ENCODE measurements at places on chromosomes 3 and 15.

GRCh38 chr3:193831495-193832455, 238.8 kb downstream of the OPA1 start:
- peak; percentile 54 for DNase-seq

DNA sequence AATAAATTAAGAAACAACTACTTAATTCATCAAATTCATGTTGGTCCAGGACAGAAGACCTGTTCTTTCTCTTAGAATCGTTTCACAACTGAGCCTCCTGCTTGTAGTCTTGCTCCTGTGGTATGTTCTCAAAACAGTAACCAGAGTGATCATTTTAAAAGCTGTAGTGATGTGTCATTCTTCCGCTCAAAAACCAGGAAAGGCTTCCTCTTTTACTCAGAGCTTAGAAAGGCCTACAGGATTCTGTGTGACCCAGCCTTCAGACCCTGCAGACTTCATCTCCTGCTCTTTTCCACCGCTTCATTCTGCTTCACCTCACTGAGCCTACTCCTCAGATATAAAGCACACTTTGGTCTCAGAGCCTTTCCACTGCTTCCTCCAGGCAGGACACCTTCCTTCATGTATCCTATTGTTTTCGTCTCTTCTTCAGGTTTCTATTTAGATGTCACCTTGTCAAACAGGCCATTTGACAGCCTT, 22.7 kb downstream of the ST6GAL1 start:
- DNase-seq = no peak

DNA sequence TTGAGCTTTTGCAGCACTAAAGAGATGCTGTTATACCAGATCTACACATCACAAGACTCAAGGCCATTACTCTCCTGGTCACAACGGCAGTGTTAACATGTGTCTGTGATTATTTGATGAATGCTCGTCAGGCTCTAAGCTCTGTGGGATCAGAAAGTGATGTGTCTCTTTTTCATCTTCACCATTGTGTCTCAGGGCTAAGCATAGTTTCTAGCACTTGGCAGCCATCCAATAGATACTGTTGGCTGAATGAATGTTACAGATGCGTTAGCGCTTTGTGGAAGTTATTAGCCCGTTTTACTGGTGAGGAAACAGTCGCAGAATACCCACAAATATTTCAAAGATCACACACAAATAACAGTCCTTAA, 1.2 kb upstream of the FAM81A start:
- DNase-seq = no peak

DNA sequence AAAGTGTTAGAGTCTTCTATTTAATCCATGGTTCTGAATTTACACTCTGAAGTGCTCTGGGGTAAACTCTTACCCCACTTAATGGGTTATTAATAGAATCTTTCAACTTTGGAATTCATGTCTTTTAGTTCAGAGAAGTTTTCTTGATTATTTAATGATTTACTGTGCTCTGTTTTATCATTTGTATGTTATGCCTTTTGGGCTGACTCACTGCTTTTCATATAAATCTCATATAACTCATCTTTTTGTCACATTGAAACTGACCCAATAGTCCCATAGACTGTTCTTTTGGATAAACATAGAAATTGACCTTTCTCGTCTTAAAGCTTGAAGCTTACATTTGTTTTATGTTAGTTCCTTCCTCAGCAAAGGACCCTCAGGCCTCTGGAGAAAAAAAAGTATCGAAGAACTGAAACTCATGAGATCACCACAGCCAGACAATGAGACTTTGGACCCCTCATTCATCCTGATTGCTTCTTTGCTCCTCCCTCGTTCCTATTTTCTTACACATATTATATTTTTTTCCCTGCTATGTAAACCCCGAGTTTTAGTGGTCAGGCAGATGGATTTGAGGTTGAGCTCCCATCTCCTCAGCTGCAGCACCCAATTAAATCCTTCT, 229.1 kb upstream of the CBLB start:
- DNase-seq = no peak

GRCh38 chr3:23079976-23080375, 123.2 kb upstream of the UBE2E2 start:
- DNase-seq = no peak

DNA sequence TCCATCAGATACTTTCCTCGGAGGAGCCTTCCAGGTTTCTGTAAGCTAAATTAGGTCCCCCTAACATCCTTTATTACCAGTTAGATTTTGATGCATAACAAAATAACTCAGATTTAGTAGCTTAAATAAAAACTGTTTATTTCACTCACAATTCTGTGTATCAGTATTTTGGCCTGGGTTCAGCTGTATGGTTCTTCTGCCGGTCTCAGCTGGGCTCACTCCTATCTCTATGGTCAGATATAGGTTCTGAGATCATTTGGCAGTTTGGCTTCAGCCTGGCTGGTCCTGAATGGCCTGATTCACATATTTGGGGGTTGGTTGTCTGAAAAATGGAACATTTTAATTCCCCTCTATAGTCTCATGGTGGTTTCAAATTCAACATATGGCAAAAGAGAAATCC, 1125.3 kb downstream of the TBL1XR1 start:
- DNase-seq = no peak

- no peak for DNase-seq
Observed at GRCh38 chr15:100878648-100879047, 983 bp upstream of the ALDH1A3 start.

- no peak for DNase-seq
Observed at GRCh38 chr3:133874761-133875438, 20.8 kb downstream of the RAB6B start.

DNA sequence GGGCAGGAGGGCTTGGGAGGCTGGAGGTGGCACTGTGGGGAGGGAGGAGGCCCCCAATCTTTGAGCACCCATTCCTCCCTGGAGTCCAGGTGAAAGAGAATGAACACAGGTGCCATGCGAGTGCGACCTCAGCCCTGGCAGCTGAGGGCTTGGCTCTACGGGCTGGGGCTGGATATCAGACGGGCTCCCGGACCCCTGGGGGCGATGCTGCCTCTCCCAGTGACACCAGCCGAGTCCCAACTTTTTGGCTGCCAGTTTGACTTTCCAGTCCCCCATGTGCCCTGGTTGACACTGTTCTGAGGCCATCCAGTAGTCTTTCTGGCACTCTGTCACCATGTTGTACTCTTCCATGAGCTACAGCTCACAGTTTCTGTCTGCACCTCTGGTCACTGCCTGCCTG, 1.2 kb downstream of the VILL start:
- no peak for DNase-seq

GRCh38 chr3:127699416-127700300, 26.9 kb downstream of the ABTB1 start:
- DNase-seq = no peak

GRCh38 chr3:40086890-40087883, 222.3 kb upstream of the EIF1B start:
- DNase-seq = no peak

DNA sequence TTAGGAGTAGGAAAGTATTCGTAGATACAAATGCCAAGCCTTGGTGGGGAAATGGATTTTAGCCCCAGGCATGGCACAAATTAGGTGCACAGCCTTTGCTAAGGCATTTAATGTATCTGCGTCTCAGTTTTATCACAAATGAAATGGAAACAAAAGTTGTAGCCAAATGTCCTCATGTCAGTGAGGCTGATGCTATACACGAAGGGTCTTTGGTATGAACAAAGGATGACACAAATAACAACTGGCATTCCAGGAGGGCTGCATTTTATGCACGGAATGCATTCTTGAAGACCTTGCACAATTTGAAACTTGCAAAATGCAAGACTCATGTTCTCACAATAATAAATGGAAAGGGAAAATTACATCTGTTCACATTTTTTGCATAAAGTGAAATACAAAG, 181.9 kb downstream of the SV2B start:
- DNase-seq = no peak

DNA sequence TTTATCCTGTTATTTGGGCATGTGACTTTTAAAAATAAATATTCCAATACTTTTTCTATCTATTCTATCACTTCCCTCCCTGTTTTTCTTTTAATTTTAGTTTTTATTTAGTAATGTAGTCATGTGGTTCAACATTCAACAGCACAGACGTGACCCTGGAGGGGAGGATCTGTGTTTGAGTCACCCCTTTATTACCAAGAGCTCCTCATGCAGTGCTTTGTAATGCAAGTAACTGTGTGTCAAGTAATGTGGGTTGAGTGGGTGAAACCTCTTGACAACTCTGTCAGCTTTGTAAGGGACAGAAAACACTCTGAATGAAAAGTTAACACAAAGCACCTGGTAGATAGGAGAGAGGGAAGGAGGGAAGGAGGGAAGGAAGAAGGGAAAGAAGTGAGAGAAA, 89.7 kb upstream of the FGF12 start:
- DNase-seq = no peak

- DNase-seq = no peak
Observed at GRCh38 chr15:68730976-68731897, 89.5 kb downstream of the ANP32A start.

GRCh38 chr15:65410036-65410435, 12.7 kb downstream of the IGDCC4 start:
- DNase-seq = no peak

DNA sequence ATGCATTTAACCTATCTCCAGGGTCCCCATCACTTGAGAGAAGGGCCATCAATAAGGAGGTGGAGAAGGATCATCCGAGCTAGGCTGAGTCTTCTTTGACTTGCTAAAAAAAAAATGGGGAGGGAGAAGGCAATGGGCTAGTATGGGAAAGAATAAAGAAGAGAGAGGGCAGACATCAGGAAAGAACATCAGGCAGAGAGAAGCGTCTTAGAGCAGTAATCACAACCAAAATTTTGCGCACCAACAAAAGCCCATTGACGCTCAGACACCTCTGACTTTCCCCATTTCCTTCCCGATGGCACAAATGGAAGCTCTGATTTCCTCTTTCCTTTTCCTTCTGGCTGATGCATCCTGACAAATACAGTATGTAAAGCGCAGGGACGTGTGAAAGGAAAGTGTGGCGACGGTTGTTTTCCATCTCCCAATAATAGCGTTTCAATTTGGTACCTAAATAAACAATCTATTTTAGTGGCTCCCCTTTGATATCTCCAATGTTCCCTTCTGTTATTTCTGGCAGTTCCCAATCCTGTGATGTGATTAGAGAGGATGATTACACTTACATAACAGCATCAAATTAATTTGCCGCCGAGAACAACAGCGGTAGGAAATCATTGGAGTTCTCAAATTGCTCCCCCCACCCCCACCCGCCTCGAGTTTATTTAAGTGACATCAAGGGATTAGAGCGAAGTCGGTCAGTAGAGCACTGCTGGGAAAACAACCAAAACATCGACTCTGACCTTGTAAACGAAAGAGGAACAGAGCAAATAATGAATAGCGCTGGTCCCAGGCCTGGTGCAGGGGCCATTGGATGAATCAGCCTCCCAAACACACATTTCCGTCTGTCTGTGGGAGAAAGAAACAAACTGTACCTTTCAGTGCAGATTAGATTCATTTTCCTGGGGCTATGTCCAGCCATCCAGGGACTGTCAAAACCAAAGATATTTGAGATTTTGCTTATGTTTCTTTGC, 273.3 kb upstream of the ICE2 start:
- no peak for DNase-seq

DNA sequence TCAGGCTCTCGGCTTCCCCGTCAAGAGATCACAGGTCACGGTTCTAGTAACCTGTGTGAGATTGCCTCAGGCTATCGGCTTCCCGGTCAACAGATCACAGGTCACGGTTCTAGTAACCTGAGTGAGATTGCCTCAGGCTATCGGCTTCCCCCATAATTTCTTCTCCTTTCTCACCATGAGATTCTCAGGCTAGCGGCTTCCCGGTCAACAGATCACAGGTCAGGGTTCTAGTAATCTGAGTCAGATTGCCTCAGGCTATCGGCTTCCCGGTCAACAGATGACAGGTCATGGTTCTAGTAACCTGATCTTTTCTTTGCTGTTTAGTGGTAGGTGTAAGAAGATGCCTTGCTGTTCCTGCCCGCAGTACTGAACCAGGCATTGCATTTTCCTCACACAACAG, 418.2 kb upstream of the ZNF717 start:
- DNase-seq = no peak

- no peak for DNase-seq
Observed at GRCh38 chr3:128532012-128532983, 39.3 kb upstream of the GATA2 start.

- DNase-seq = no peak
Observed at GRCh38 chr15:72968531-72968922, 83.7 kb upstream of the NEO1 start.

DNA sequence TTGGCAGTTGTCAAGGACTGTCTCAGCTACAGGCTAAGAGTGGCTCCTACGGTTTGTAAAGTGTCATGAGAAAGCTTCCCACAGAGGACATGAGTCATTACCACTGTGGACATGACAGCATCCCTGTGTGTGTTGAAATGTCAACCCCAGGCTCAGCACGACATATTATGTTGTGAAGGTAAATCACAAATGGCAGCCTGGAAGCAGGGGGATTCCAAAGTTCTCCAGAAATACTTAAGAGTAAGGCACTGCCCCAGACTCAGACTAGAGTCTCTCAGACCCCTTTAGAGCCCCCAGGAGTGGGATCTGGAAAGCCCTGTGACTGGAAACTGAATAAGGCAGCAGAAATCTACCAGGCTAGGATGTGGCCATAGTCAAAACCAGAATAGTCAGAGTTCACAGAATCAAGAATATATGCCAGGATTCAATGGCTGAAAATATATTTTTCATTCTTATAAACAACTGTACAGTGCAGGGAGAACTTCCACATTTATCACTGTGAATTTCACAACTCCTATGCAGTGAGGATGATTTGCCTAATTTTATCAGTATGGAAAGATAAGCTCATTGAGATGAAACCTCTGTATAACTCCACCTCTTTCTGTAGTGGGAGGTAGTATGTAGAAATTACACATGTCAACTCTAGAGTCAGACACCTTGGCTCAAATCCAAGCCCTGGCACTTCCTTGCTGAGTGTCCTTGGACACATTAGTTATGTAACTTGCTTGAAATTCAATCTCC, 237.1 kb upstream of the CFAP20DC start:
- DNase-seq = no peak

DNA sequence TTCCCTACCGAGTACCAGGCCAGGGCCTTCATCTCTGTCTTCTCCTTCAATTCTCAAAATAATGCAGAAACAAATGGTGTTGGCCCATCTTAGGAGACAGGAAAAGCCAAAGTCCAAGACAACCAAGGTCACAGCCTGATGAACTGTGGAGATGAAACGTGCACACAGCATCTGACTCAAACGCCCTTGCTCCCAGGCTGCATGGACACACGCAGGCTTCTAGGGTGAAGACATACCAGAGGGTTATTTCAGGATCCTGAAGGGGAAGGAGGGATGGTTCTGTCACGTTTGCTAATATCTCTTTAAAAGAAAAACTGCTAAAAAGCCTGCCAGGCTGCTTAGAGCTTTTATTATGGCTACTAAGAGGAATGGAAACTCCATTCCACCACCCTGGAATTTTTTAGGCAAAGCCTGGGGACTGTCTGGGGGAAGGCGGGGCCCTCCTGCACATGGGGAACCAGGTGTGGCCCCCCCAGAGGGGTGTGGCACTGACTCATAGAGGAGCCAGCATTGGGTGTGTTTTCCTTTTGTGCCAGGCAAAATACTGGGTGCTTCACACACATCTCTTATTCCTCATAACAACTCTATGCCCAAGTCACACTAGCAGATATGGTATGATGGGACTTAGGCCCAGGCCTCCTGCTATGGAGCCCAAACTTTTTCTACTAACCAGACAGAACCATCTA, 62.9 kb downstream of the UMPS start:
- DNase-seq = no peak

Data from stimulated activated naive B cell treated with anti-CD40 and anti-IgM and Interleukin-4, amounts not matched to agents 10 μg/mL and 1 μg/mL and 100 μg/mL, for 72 hours (primary cell).